Activated T-helper 9 cell treated with anti-CD3 and anti-CD28 coated beads, Interleukin-2, amount 50 U/mL, for 16 hours (primary cell): ENCODE measurements at places on chromosomes 1 and 21.

DNA sequence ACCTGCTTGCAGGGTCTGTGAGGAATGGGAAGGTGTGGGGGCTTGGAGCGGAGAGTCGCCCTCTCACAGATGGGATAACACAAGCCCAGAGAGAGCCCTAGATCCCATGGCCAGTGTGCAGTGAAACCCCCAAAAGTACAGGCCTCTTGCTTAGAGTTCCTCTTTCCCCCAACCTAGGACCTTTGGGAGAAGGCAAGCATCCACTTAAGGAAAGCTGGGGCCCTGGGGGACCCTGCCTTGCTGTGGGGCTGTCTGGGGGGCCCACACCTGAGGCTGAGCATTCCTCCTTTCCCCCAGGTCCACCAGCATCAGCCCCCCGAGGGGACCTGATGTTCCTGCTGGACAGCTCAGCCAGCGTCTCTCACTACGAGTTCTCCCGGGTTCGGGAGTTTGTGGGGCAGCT is 1.1 kb downstream of the VWA1 start:
- no peak for DNase-seq

DNA sequence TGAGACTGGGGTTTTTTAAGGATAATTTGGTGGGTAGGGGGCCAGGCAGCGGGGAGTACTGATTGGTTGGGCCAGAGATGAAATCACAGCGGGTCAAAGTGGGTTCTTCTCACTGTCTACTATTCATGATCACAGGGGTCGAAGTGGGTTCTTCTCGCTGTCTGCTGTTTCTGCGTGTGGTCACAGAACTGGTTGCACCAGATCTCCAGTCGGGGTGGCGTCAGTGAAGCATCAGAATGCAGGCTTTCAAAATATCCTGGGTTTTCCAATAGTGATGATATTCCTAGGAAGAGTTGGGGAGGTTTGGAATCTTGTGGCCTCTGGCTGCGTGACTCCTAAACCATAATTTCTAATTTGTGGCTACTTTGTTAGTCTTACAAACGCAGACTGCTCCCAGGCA is 45.1 kb downstream of the TRPM2 start:
- no peak for DNase-seq

- DNase-seq: no peak
Measured at GRCh38 chr21:15199414-15200383, 134.9 kb upstream of the NRIP1 start.

GRCh38 chr21:41283211-41283818 is 33.3 kb upstream of the FAM3B start:
- DNase-seq: no peak

DNA sequence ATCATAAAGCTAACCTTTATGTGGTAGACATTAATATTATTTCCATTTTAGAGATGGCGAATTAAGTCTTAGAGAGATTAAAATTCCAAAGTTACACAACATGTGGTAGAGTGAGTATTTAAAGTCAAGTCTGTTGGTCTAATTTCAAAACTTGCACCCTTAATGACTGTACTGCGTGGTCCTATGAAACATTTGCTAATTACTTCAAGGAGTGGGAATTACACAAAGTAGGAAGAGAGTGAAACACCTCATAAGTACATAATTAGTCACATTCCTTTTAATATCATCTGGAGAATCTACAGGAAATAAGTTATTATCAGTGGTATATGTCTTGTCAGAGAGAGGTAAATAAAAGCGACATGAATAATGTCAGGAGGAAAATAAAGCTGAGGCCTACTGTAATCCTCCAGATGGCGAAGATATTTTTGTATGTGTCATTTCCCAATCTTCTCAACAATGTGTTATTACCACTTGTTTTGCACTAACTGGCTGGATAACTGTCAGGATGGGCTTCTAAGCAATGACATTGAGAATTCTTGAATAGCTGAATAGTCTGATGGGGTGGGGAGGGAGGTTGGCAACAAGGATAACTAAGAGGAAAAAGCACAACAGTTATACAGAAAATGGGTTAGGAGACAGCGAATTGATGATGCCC is 95.5 kb downstream of the TNFSF18 start:
- DNase-seq: no peak

GRCh38 chr1:60872426-60873054 is 209.8 kb upstream of the NFIA start:
- no peak for DNase-seq

GRCh38 chr1:147753081-147753480 is 7.3 kb downstream of the GJA5 start:
- no peak for DNase-seq

- DNase-seq: no peak
Measured at GRCh38 chr21:35838987-35839763, 221.2 kb downstream of the SETD4 start.

GRCh38 chr1:21579791-21580190 is 70.6 kb downstream of the ALPL start:
- no peak for DNase-seq

DNA sequence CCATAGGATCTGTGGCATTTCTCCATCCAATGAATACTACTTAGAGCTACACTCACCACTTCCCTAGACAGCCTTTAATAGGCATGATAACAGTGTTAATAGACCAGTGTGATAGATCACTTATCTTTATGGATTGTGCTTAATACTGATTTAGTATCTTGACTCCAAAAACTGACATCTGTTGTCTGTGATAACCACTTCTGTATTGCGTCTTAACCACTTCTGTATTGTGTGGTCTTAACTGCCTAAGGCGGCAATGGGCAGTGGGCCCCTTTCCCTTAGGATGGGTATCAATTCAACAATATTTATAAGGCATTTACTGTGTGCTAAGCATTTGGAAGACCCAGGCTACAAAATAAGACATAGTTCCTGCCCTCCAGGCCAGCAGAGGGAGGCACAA is 32.0 kb upstream of the RCAN3 start:
- no peak for DNase-seq

DNA sequence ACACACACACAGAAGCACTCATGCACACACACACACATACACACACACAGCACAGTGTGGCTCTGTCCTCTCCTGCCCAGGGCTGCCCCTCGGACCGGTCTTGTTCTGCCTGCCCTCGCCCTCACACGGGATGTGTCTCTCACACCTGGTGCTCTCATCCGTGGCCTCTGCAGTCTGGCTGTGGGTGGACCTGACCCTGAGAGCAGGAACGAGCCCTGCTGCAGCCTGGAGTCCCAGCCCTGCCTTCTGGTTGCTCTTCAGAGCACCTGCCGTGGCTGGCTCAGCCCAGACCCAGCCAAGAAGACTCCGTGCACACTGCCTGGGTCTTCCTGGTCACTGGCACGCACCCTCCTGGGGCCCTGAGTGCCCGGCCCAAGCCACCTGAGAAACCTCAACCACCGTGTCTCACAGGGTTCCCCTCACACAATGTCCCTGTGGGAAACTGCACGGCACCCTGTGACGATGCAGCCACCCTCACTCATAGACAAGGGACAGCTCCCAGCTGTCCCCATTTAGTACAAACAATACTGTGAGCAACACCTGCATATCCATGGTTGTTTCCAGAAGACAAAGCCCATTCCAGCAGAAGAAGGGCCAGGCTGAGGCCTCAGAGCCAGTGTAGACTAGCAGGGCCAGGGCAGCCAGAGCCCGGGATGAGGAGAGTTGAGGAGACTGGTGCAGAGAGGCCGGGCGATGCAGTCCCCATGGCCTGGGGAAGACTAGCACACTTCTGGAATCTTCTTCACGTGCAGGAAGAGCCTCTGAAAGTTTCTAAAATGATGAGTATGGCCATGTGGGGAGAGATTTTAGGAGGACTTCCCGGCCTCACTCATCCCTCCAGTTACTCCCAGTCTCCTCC is 234.0 kb downstream of the NPHP4 start:
- DNase-seq: no peak

DNA sequence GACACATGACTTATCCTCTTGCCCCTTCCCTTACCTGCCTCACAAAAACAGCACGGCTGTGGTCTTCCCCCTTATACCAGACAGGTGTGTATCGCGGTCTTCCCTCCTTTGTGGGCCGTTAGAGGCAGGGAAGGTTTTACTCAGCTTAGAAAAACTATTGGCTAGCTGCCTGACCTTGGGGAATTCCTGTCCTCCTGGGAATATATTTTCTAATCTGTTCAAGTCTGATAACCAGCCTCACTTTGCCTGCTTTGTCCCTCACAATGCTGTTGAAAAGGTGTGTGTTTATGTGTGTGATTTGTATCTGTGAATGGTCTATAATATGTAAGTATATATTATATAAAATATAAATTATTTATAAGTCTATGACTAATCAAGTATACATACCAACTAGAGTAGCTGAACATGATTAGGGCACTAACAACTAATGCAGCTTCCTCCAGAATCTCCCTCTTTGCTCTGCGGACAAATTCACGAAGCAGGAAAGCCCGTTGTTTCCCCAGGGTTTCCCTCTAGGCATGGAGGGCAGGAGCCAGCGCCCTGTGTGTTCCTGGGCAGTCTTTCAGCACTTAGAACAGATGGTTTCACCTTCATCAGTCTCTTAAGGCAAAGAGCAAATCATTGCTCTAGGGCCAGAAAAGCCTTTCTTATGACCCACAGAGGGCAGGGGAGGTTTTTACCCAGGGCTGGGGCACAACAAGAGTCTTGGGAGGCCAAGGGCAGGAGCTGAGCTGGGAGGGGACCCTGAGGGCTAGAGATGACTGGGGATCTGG is 25.6 kb downstream of the SLC26A9 start:
- no peak for DNase-seq

DNA sequence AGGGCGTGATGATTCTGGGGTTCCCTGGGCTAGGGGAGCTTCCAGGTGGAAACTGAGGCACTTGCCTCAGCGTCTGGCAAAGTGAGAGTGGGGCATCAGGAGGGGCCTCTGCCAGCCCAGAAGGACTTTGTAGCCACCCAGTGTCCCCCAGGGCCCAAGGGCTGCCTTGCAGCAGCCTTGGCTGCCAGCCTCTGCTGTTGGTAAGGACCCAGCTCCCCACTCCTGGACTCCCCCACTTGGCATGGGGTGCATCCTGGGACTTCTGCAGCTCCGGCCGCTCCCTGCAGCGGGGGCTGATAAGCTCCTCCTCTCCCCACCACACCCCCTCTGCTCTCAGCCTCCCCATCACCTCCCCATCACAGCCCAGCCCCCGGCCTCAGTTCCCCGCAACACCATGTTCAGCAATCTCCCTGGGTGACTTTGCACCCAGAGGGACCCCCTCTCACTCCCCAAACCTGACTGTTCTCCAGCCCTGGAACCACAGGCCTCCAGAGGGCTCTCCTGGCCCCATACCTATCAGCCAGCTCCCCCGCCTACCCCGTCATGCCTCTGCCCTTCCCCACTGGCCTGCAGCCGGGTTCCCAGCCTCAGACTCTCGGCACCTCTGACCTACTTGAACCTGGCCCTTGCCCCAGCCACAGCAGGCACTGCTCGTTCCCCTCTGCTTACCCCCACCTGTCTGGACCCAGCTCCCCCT is 113.0 kb downstream of the CRYAA start:
- no peak for DNase-seq

- DNase-seq: no peak
Measured at GRCh38 chr1:111569913-111570312, 49.7 kb upstream of the RAP1A start.

DNA sequence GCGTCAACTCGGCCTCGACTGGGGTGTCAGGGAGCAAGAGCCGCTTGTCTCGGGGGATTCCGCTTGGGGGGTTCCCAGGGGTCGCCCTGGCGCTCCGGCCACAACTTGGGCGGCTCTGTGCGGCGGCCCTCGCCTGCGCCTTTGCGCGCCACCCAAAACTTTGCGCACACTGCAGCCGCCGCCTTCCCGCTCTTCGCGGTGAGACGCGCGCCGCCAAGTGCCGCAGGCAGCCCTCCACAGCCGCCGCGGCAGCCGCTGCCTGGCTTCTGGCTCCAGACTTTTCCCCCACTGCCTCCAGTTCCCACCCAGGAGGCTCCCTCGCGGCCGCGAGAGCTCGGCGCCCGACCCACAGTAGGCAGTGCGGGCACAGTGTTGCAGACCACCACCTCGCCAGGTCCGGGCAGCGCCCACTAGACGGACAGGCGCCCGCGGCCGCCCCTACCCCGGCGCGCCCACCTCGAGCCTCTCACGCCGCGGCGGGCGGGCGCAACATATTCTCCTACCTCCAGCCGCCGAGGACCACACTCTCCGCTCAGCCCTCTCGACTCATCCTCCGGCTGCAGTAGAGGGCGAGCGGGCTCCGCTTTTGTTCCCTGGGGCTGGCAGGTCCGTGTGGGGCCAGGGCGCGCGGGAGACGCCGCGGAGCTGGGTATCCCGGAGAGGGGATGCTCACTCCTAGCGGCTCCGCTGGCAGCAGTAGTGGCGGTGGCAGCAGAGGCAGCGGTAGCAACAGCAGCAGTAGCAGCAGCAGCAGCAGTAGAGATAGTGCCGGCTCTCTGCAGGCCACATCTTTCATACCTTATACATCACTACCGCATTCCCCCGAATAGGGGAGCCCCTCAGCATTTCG is 296.6 kb downstream of the OMA1 start:
- no peak for DNase-seq

DNA sequence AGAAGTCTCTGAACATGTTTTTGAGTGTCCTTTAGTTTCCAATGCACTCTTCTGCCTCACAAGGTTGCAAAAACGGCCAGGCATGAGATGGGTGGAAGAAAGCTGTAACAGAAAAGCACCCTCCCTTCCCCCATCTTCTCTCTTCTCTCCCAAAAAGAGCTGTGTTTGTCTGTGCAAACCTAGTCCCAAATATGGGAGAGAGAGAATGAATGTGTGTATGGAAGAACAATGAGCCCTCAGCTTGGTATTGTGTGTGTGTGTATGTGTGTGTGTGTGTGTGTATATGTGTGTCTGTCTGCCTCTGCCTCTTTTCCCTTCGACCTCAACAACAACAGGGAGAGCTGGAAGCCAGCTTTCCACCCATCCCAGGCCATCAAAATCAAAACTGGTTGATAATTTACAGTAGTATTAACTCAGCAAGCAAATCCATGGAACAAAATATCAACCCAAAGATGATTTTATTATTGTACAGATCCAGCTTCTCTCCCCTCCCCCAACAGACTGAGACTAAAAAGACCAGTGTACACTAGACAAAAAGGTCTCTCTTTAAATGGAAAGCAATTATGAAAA is 1.8 kb downstream of the RERE start:
- DNase-seq: no peak
